ENCODE measurements at places on chromosomes 16 and 17.

DNA sequence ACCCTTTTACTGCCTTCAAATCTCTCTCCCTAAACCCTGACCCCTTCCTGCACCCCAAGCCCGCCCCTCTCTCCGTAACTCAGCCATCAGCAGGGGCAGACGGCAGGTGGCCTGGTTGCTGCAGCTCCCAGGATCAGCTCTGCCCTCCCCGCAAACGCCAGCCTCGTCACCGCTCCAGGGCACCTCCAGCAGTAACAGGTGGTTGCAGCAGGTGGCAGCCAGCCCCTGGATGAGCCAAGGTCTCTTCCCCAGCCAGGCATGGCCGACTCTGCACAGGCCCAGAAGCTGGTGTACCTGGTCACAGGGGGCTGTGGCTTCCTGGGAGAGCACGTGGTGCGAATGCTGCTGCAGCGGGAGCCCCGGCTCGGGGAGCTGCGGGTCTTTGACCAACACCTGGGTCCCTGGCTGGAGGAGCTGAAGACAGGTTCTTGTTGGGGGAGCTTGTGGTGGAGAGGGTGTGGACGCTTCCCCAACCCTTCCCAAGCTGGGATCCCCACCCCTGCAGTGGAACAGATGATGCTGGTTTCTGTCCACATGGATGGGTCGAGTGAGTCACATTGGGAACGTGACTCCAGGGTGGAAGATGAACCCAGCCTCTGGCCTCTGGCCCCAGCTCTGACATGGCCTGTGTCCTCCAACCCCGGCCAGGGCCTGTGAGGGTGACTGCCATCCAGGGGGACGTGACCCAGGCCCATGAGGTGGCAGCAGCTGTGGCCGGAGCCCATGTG is 558 bp downstream of the HSD3B7 start:
- DNase-seq: no peak

GRCh38 chr17:3034578-3034920 is 28.9 kb downstream of the OR1D5 start:
- DNase-seq: no peak

DNA sequence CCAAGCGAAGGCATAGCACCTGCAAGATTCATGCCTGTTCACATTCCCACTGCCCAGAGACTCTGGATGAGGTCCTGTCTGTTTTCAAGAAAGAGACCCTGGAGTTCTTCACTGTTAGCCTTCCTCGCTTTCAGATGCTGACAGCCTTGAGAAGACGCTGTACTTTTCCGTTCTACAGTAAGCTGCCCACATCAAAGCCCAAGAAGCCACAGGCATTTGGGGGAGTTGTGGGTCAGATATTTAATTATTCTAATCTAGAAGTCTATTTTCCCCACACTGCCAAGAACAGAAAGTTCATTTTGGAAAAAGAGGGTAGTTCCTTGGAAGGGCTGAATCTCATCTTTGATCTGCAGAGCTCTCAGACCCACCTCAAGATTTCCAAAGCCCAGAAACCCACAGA is 127.9 kb downstream of the AXIN2 start:
- no peak for DNase-seq

GRCh38 chr17:59754552-59754951 is 47.1 kb downstream of the VMP1 start:
- peak; percentile 12 for DNase-seq

DNA sequence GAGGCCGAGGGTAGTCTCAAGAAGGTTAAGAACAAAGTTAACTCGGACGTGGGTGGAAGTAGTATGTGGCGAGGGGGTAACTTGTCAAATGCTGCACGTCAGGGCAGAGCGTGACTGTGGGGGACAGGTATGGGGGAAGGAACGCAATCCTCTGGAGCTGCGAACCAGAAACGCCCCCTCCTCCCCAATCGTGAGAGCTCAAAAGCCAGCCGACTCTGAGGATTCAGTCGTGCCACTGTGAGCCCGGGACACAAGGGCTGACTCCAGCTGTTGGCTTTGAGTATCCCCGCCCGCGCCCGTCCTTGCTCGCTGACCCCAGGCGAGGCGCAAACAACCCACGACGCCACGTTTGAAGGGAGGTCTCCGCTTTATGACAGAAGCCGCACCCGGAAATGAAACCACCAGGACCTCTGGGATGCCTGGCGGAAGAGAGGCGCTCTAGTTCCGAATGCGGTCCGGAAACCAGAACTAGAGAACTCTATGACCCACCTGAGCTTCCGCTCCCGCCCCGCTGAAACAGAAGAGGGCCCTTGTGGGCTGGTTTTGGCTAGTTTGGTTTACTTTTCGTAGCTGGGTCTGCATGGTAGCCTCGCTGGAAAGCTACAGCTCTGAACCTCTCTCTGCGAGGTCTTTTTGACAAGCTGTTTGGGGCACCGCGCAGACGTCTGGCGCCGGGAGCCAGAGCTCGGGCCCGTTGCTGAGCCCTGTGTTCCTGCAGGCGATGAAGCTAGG is at the start of gene PEX12:
Gene PEX12, minus strand, starts transcription at position 375 of the 732 bp plus-strand sequence. CDS start 550 bp downstream, outside the sequence.
- DNase-seq: peak; percentile 88

- DNase-seq: no peak
Observed at GRCh38 chr17:57940653-57941329, 14.4 kb downstream of the CUEDC1 start.

DNA sequence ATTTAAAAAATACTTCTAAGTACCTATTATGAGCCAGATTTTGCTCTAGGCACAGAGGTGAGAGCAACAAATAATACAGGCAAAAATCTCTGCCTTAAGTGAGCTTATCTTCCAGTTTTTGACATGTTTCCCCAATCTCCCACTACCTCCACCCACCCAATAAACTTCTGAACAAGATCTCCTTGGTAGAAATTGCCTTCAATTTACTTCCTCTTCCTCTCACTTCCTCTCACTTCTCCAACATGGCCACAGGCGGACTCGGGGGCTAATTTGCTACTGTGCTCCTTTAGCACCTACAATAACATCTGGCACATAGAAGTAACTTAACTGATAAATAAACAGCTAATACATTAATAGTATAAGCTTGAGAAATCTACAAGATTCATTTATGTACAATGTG is 82.6 kb downstream of the CACNG1 start:
- no peak for DNase-seq

DNA sequence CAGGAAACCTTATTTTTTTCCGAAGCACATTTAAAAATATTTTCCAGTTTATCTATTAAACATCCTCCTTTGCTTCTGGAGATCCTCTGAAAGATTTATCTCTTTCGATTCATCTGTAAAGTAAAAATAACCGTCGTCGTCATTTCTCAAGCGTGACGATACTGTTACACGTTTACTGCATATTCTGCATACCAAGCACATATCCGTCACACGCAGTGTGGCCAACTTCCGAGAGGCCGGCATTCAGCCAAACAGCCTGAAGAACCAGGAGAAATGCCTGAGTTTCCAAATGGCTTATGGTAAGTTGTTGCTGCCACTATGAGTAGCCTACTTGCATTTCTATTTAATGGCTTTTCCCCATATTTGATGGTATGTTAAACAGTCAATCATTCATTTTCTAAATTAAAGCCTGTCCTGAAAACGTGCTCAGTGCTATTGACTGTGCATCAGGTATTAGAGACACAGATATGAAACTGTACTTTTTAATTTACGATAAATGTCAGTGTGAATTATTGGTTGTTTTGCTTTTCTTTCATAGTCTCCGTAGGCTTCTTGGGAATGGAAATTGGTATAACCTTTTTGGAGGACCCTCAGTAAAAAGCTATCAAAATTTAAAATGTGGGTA is 275.7 kb downstream of the WWOX start:
- no peak for DNase-seq

GRCh38 chr17:17408236-17408794 is 68.5 kb upstream of the MED9 start:
- no peak for DNase-seq

DNA sequence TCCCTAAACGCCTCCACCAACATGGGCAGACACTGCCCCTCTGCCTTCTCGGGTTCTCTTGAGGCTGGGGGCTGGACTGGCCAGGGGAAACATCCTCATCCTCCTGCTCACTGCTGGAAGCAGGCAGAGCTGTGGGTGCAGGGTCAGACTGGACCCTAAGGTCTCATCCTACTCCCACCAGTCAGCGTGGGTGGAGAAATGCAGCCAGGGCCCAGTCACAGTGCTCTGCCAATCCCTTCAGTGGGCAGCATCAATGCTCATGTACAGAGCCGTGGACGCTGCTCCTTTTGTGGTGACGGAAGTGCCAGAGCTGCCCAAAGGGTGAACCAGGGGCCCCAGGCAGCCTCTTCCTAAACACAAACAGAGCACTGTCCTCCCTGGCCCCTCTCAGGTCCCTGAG is 13.4 kb upstream of the TBX2 start:
- no peak for DNase-seq

GRCh38 chr17:47850373-47850691 is 631 bp downstream of the SP6 start:
- no peak for DNase-seq

- no peak for DNase-seq
Observed at GRCh38 chr17:82351254-82351712, 7.8 kb upstream of the TEX19 start.

GRCh38 chr16:10752843-10753523 is 9.3 kb downstream of the NUBP1 start:
- DNase-seq: no peak

- DNase-seq: no peak
Observed at GRCh38 chr17:28334171-28334570, 1.1 kb downstream of the IFT20 start.

GRCh38 chr16:88838566-88838965 is 18.2 kb downstream of the GALNS start:
- DNase-seq: no peak

DNA sequence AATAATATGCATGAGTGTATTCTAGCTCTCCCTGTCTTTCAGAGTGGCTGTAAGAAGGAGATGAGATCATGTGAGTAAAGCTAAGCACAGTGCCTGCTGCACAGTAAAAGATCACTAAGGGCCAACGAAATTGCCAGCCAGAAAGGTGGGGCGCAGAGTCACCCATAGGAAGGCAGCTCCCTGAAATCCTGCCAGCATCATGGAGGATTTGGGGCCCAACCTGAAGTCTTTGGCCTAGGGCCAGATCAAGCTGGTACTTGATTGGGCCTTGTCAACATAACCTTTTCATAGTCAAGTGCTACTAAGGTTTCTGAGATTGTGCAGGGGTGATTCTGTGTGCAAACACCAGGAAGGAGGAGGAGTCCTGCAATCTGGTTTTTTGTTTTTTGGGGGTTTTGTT is 16.5 kb downstream of the SCNN1B start:
- DNase-seq: no peak

GRCh38 chr16:58333985-58334384 is 39.2 kb upstream of the PRSS54 start:
- no peak for DNase-seq

GRCh38 chr16:53600126-53600525 is 97.1 kb upstream of the AKTIP start:
- no peak for DNase-seq

Data from right kidney (tissue), 9 donors.